ENCODE measurements at places on chromosomes 6 and 20.

DNA sequence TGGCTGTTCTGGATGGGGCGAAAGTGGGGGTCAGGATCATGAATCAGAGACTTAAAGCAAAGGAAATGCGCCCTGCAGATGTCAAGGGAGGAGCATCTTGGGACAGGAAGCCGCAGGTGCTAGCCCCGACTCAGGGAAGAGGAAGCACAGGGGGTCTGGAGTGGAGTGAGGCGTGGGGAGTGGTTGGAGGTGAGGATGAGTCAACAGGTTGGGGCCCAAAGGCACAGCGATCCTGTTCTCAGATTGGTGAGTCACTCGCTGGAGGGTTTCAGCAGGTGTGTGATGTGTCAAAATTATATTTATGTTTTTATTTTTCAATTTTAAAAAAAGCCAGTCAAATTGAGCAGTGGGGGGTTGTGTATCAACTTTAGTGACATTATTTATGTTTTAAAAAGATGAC, 19.0 kb downstream of the PACSIN1 start:
- no peak for DNase-seq

GRCh38 chr20:41347523-41348429, 7.2 kb downstream of the LPIN3 start:
- DNase-seq: no peak

GRCh38 chr20:33280775-33281174, 2.2 kb upstream of the BPIFB1 start:
- DNase-seq: no peak

DNA sequence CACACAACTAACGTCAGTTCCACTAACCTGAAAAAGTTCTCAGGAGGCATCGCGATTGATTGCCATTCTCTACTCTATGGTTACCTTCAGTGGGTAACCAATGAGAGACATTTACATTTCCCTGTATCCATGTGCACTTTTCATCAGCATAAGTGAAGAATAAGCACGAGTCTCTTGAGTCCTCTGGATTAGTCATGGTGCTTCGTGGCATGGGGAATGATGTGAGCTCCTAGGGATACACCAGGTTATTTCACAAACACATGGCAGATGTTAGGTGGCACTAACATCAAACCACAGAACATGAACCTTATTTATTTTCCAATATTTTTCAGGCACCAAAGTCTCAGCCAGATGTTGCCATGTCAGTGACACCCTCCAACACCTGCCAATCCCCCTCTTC, 64.0 kb downstream of the FYN start:
- DNase-seq: no peak

GRCh38 chr6:20110478-20110877, 101.8 kb downstream of the MBOAT1 start:
- DNase-seq: no peak

DNA sequence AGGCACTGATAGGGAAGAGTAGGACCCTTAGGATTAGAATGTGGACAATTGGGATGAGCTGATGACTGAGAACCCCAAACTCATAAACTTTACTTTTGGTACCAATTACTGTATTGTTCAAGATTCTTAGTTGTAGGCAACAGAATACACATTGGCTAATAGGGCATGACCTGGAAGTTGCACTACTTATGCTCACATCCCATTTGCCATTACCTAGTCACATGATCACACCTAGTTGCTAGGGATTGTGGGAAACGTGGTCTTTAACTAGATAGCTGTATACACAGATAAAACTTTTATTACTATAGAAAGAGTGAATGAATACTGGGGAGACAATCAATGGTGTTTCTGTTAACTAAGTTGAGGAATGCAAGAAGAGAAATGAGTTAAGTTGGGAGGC, 113.4 kb upstream of the AKIRIN2 start:
- no peak for DNase-seq

DNA sequence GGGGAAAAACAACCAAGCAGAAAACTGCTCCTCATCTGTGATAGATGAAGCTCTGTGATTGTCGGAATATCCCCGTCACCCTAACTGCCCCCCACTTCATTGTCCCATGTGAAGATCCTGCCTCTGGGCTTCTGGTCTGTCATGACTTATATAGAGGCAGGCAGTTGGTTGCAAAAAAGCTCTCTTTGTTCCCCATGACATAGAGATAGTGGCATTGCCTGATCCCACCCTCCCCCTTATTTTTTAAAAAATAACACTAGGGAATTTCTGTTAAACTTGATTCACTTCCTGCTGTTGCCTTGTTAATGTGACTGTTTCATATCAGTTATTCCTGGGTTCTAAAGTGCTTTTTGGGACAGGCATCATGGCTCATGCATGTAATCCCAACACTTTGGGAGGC, 203.1 kb downstream of the JARID2 start:
- no peak for DNase-seq

All from CMK (cell line).